NCI-H524 treated with DMSO at 0.1 percent for 48 hours (cell line): ENCODE measurements at places on chromosomes 6 and 20.
A peak's percentile ranks its signal among the peaks of the same experiment; 100 is the strongest.

GRCh38 chr6:143963158-143963919 lies 44.7 kb downstream of the PLAGL1 start:
- no peak for DNase-seq

GRCh38 chr6:132483779-132484679 lies 28.9 kb downstream of the STX7 start:
- DNase-seq: peak; percentile 19

- no peak for DNase-seq
Observed at GRCh38 chr20:13851279-13851678, 66.5 kb downstream of the NDUFAF5 start.

- DNase-seq: no peak
Observed at GRCh38 chr20:59123011-59123677, 40.5 kb upstream of the ZNF831 start.

DNA sequence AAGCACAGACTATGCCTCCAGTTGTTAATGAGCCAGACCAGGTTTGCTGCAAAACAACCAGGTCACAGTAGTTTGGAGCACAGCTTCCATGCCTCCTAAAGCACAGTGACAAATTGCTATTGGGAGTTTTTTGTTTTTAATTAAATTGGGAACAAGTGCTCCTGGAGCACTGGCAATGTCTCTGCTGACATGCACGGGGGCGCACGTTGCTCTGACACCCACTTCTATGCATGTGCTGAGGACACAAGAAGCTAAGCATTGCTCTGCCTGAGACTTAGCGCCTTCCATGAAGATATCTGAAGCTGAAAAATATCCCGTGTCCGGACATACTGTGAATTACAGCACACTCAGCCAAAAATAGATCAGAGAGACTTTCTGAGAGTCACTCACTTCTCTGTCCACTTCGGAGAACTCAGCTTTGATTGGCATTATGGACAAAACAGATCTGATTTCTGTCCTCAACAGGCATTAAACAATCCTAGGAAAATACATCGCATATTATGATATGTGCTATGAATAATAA lies 18.6 kb upstream of the GGTLC1 start:
- no peak for DNase-seq

DNA sequence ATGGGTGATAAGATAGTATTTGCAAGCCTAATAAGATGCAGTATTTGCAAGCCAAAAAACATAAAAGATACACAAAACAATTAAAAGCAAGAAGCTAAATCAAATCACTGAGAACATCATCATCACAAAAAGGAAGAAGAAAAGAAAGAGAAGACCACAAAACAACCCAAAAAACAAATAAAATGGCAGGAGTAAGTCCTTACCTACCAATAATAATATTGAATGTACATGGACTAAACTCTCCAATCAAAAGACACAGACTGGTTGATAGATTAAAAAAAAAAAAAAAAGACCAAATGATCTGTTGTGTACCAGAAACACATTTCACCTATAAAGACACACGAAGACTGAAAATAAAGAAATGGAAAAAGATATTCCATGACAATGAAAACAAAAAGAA lies 37.7 kb downstream of the ECHDC1 start:
- no peak for DNase-seq

DNA sequence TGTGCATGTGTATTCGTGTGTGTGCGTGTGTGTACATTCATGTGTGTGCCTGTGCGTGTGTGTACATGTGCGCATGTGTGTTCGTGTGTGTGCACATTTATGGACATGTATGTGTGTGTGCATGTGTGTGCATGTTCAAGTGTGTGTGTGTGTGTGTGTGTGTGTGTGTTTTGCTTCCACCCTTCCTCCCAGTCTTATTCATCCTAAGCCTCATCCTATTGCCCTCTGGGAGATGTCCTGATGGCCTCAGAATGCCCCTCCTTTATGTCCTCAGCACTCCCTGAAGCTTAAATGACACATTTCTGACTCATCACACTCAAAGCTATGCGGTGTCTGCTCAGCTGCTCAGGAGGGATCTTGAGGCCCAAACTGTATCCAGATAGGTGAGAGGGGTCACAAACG lies 76.6 kb upstream of the CCDC167 start:
- DNase-seq: no peak

DNA sequence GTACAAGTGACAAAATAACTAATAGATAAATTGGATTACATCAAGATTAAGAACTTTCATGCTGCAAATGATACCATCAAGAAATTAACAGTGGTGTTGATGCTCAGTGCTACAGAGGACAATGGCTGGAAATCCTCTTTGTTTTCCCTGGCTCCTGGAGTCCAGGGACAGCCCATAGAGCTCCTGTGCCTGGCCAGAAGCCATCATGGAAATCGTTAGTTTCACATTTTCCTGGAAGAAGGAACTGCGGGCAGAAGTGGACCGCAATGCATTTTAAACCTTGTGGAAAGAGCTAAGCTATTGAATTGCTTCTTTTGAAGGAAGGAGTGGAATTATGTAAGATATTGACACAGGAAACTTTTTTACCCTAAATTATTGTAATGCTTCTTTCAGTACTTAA lies 276.0 kb downstream of the GJA1 start:
- no peak for DNase-seq

DNA sequence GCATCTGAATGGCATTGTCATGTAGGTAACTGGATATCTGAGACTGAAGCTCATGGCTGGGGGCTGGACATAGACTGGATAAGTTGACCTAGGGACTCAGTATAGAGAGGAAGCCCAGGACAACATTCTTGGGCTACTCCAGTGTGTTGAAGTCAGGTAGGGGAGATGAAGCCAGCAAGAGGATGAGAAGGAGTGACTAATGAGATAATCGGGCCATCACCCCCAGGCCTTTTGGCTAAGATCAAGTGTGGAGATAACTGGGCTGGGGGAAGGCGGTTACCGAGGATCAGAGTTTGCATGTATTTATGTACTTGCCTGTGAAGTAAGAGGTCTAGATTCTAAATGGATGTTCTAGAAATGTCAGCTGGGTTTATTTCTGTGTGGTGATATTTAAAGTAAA lies 73.4 kb downstream of the ELOVL2 start:
- no peak for DNase-seq

GRCh38 chr6:152723398-152723797 lies 25.7 kb downstream of the MYCT1 start:
- DNase-seq: peak; percentile 68

- no peak for DNase-seq
Observed at GRCh38 chr6:13808801-13809200, 5.6 kb downstream of the MCUR1 start.

GRCh38 chr6:45702849-45703739 lies 312.6 kb downstream of the CLIC5 start:
- DNase-seq: no peak

GRCh38 chr6:25661129-25661779 lies 9.2 kb downstream of the SCGN start:
- DNase-seq: no peak

GRCh38 chr20:58286729-58287128 lies 22.8 kb upstream of the RAB22A start:
- DNase-seq: no peak

GRCh38 chr20:46398963-46399362 lies 7.5 kb downstream of the ELMO2 start:
- DNase-seq: no peak

GRCh38 chr20:51958099-51959065 lies 156.1 kb upstream of the SALL4 start:
- no peak for DNase-seq

DNA sequence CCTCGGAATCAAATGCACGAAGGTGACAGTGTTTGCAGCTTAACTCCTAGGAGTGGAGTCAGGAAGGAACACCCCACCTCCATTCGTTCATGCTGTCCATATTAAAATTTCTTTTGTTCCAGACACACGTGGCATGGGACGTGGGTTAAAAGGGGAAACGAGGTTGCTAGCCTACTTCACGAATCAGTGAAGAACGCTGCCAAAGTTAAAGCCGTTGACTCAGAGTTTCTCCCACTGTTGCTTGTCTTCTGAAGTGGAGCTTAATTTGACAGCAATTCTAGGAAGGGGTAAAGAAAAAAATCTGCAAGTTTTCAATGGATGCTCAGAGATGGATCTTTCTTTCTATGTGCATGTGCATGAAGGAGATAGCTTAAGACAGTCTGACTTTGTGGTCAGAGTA lies 499.1 kb downstream of the CD83 start:
- DNase-seq: no peak

- DNase-seq: no peak
Observed at GRCh38 chr6:88380618-88381288, 214.6 kb upstream of the CNR1 start.

DNA sequence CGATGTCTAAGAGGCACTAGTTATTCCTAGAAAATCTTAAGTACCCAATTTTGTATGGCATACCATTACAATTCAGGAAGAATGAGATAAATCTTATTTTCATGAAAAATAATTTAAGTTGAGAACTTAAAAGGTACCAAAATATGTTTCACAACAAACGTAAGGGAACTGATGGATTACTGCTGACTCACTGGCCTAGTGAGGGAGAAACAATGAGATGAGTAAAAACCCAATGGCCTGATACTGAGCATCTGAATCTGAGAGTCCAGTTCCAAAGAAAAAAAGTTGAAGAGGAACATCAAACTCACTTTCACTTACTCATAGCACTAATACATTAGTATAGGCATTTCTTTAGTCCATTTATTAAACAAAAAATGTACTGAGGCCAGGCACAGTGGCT lies 56.0 kb downstream of the MDN1 start:
- DNase-seq: no peak

DNA sequence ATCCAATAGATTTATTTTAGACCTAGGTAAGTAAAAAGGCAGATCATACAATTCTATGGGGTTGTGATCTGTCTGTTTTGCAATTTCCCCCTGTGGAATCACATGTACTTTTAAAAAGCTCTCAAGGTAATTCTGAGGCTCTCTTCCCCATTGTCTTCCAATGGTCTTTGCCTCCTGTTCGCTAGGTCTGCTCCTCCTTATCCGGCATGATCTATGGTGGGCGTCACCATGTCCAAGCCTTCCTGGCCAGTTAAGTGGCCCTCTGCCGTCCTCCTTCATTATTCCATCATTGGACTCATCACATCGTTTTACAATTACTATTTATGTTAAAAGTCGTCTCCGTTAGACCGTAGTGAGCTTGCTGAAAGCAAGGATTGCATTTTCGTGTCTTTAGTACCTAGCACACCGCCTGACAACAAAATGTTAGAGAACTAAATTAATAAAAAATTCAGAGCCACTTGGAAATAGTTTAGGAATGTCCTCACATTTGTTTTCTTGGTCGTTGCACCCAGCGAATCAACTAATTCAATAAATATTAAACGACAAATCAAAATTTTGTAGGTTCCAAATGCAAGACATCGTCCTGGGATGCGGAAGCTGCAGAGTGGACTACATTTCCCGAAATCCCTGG lies 2.2 kb upstream of the STXBP5 start:
- DNase-seq: peak; percentile 33

GRCh38 chr20:47360297-47361056 lies 4.0 kb upstream of the ZMYND8 start:
- DNase-seq: peak; percentile 77
